Nephron progenitor cell (in vitro differentiated cells): ENCODE measurements at places on chromosomes 11 and 22.

GRCh38 chr22:44531487-44531886 lies 33.5 kb upstream of the RTL6 start:
- no peak for DNase-seq

DNA sequence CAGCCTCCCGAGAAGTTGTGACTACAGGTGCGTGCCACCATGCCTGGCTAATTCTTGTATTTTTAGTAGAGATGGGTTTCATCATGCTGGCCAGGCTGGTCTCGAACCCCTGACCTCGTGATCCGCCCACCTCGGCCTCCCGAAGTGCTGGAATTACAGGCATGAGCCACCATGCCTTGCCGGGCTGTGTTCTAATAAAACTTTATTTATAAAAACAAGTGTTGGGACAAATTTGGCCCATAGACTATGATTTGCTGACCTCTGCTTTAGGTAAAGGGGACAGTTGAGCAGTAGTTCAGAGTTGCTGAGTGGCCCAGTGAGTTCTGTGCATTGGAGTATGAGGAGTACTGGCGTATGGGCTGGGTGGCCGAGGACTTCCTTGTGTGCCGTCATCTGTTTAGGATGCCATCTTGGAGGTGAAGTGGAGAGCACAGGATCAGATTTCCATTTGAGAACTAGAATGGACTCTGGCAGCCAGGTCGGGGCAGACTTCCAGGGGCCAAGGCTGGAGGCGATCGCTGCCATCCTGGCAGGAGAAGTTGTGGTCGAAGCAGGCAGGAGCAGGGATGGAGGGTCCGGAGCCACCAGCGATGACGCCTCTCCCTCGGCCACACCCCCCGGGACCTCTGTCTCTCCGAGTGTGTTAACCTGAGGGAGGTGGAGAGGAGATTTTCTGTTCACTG lies 43.8 kb downstream of the FBLN1 start:
- DNase-seq = no peak

DNA sequence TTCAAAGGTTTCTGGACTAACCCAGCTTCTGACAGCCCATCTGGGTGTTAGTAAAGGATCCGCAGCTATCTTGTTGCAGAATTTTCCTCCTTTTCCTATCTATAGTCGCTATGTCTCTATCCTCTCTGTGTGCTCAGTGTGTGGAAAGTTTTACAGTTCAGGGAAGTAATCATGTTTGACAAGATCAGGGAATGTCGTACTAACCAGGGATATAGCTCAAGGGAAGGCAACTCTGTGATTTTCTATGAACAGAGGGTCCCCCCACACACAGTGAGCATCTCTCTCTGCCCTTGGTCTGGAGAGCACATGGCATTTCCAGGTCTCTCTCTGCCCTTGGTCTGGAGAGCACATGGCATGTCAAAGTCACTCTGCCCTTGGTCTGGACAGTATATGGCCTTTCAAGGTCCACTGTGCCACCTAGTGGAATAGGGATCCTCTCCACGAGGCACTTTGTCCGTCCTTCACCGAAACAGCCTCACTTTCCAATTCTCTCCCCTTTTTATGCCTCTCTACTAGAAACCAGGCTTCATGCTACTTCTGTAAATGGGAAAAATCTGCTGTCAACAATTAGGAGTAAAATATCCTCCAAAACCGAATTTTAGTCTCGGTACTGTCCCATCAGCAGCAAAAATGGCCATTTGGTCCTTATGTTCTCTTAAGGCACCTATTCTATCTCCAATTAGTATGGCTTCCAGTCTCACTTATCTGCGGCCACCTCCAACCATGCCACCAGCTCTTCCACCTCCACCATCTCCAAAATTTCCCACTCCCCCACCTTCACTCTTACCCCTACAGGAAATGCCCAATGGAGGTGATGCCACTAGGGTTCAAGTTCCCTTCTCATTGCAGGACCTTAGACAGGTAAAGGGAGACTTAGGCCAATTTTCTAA lies 88.7 kb downstream of the IGLL5 start:
- DNase-seq = no peak

- DNase-seq = no peak
These were observed 687 bp downstream of the ZNF202 start for GRCh38 chr11:123740787-123741158.

GRCh38 chr22:43418079-43418825 lies 6.4 kb downstream of the MPPED1 start:
- no peak for DNase-seq

DNA sequence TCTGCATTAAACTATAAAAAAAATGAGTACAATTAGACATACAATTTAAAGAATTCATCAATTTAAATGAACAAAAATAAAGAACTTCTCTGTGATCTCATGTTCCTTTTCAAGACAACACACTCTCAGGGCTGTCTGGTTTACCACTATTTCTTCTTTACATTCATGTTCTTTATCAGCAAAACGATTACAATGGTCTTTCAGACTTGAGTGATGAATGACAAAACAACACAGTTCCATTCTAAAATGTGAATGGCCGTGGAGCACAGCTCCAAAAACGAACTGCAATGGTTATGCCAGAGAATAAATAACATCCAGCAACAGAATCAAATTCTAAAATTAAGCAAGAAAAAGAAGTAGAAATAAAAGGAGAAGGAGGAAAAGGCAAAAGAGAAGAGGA lies 113.1 kb downstream of the CADM1 start:
- no peak for DNase-seq

DNA sequence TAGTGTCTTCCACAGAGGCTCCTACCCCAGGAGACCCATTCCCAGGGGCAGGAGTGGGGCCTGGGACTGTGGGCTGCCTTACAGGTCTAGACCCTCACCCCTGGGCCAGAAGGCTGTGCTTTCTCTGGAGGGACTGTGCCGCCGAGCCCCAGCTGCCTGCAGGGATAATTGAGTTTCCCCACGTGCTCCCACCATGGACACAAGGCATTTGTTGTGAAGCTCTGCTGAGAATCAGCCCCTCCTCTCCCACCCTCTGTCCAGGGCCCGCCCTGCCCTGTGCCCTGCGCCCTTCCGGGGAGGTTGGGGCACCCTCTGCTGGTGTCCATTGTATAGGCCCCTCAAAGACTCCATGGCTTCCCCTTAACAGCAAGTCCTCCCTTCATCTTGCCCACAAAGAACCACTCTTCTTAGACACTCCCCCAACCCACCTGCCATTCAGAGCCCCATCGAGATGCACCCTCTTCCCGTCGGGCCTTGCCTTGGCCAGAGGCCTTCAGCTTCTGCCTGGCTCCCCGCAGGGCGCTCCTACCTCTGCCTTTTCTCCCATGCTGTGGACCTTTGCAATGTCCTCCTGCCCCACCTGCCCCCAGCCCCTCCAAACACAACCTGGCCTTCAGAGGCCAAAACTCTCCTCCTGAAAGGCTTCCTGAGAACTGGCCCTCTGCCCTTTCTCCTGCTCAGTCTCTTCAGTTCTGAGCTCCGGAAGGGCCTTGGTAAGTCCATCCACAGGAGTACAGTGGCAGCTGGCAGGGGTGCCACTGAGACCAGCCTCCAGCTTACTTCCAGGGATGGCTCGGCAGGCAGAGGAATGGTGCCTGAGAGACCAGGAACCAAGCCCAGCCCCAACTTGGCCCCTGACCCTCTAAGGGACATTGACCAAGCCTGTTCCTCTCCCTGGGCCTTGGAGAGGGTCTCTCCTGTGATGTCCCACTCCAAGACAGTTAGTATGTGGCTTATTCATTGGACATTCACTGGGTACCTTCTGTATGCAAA lies 22.4 kb downstream of the DUSP8 start:
- DNase-seq = no peak
